Activated effector memory CD4-positive, alpha-beta T cell treated with Interleukin-2 at 50 U/mL for 16 hours (primary cell): ENCODE measurements at places on chromosomes 1 and 21.

DNA sequence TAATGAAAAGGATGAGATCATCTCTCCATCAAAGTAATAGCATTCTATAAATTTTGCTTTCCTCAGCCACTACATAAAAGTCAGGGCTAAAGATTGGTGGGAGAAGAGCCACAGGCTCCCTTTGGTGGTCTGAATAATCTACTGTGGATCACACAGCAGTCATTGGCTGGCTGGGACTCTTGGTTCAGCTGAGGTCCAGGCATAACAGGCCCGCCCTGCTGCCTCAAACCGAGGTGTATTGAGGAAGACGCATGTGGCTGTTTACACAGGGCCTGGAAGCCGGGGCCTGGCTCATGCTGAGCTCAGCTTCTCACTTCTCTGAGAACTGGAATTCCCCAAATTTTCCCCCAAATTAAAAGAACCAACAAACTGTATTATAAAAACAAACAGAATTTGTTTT lies 139.2 kb downstream of the PTPRC start:
- no peak for DNase-seq

DNA sequence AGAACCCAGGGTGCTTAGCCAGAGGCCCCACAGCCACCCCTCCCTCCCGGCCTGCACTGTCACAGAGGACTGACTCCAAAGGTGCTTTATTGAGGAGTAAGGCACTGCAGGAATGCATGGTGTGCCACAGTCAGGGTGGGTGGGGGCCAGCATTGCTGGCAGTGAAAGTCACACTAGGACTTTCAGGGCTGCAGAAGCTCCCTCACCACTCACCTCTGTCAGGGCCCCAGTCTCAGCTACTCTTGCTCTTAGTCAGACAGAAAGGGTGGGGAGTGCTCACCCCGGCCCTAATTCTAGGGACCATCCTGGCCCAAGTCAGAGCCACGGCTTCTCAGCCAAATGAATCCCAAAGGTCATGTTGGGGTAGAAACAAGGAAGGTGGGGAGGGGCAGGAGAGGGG lies 19.4 kb downstream of the KNCN start:
- no peak for DNase-seq

- DNase-seq = no peak
These were observed 14.1 kb upstream of the DEGS1 start for GRCh38 chr1:224168859-224169380.

DNA sequence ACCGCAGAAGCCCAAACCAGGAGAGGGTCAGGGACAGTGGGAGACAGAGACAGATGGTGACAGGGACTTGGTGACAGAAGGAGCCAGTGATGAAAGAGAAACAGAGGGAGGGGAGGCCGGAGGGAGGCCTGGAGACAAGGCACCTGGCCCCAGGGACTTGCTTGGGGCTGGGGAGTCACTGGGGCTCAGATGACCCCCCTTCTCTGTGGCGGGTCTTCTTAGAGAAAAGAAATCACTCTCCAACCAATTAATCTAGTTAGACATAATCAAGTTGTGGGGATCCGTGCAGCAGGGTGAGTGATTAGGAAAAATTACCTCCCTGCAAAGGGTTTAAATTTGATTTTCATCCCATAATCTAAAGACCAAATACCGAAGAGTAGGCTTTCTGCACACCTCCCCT lies 519.8 kb downstream of the PTPRU start:
- DNase-seq = no peak

- DNase-seq = peak; percentile 49
These were observed 29.1 kb upstream of the JUN start for GRCh38 chr1:58812926-58813325.

- DNase-seq = no peak
These were observed 13.0 kb upstream of the DENND2D start for GRCh38 chr1:111213412-111213811.

DNA sequence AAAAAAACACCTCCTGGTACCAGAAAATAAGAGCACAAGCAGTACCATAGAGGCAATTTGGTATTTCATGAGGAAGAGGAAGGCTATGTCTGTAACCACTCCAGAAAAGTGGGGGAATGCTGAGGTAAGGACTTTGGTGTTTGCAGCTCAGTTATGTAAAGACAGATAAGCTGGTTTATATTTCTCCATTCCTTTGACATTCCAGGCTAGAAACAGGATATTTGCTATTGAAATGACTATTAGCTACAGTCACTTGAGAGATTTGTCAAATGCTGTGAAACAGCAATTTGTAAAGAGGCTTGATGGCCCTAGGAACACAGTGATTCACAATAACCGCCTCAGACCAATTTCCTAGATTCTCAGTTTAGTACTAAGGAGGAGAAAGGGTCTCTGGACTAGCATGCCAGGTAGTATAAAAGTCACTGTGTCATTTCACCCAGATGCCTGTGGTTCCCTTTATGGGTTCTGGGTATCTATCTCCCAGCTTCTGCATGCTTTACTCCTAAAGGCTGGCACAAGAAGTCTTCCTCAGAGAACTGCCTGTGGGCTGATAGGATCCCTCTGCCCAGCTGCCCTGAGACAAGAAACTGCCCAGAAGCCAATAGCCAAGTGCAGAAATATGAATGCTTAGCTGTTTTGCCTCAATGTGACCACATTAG lies 80.5 kb downstream of the VCAM1 start:
- DNase-seq = no peak

DNA sequence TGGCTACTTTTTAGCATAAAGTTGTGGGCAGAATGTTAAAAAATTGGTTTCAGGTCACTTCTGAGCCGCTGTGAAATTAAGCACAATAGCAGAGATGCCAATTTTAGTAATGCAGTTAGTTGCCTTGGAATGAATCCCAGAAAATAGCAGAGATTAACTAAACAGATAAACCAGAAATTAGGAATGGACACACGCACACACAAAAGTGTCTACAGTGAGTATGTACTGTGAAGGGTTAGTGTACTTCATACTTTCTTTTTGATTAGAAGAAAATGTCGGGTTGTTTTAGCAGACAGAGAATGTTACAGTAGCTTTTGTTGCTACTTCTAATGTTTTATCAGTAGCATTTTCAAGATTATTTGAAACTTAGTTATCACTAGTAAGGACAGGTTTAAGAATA lies 106.7 kb downstream of the LEPR start:
- no peak for DNase-seq

GRCh38 chr1:44632598-44632997 lies 41.7 kb downstream of the TMEM53 start:
- no peak for DNase-seq

DNA sequence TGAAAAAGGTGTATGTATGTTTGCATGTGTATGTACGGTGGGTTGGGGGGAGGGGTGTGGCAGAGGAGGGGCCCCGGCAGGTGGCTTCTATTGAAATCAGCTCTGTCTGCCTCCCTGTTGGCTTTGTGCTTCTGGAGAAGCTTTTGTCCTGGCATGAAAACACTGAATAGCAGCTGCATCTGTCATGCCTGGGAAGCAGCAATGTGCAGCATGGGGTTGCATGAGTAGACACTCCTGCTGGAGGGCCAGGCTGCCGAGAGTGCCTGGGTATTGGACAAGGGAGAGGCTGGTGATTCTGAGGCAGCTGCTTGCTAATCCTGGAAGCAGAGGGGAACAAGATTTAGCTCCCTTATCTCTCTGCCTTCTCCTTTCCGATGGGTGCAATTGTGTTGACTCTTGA lies 20.5 kb downstream of the MAPKAPK2 start:
- no peak for DNase-seq

- no peak for DNase-seq
These were observed 54.3 kb downstream of the ABL2 start for GRCh38 chr1:179175011-179175841.

DNA sequence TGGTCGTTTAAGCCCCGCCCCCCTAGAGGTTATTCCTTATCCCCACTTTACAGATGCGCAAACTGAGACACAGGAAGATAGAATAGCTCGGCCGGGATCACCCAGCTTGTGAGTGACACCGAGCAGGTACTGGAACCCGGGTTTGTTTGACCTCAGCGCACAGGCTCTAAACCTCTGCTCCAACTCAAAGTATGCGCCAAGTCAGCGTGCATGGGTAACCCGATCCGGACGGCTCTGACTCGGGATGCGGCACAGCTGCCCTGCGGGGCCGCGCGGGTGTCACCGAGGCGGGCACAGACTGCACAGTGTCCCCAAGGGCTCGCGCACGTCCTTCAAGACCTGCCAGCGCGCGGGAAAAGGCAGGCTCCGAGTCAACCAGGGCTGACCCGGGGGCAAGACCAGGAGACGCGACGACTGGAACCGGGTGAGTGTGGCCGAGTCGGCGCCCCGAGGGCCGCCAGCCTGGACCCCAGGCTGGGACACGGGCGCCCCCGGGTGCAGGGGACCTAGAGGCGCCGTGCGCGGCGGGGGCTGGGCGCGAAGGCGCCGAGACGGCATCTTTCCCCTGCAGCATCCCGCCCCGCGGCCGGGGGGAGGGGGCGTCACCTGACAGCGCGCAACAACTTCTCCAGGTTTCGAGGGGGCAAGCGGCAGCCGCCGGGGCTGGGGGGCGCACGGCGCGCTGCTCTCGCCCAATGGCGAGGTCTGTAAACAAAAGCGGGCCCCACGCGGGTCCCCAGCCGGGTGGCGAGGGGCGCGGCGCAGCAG lies 101.9 kb upstream of the SOD1 start:
- peak; percentile 3 for DNase-seq

GRCh38 chr1:68103011-68103545 lies 52.7 kb upstream of the DIRAS3 start:
- no peak for DNase-seq

DNA sequence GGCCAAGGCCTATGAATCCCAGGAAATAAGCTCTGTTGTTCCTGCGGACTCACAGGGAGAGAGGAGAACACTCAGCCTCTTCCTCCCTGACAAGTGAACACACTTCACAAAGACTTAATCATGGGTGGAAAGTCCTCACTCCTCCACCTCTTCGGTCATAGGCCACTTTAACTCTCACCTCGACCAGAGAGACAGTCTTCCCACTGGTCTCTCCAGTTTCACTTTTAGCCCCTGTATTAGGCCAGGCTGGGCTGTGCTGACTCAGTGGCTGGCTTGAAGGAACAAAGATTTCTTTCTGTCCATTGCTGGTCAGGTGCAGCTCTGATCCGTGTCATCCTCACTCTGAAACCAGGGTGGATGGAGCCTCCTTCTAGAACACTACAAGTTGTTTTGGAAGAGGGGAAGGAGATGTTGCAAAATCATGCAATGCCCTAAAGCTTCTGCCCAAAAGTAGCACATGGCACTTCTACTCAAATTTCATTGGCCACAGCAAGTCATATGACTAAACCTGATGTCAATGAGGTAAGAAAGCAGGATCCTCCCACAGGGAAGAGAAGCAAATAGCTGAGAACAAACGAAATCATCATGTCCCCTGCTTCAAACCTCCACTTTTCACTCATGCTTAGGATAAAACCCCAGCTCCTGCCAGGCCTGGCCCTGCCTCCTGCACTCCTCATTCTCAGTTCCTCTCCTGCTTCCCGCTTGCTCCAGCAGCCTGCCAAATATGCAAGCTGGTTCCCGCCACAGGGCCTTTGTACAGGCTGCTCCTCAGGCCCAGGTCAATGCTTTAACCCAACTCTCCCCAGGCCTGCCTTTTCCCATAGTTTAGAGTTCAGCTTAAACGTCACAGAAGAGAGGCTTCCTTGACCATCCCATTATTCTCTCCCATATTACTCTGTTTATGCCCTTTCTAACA lies 150.5 kb upstream of the RUNX3 start:
- DNase-seq = no peak

DNA sequence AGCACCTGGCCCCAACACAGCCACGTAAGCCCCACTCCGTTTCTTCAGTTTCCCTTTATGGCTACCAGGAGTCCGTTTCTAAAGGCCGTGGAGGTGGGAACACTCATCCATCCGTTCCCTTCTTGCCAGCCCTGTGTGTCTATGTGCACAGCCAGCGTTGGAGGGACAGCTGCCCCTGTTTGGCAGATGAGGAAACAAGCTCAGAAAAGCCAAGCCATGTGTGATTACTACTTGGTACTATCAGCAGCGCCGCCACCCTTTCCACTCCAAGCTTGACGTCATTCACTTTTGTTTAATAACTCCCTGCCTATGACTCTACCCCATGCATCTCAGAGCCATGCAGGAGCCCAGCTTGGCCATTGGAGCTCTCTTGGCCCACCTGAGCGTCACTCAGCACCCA lies 3.5 kb downstream of the LRP8 start:
- DNase-seq = no peak

DNA sequence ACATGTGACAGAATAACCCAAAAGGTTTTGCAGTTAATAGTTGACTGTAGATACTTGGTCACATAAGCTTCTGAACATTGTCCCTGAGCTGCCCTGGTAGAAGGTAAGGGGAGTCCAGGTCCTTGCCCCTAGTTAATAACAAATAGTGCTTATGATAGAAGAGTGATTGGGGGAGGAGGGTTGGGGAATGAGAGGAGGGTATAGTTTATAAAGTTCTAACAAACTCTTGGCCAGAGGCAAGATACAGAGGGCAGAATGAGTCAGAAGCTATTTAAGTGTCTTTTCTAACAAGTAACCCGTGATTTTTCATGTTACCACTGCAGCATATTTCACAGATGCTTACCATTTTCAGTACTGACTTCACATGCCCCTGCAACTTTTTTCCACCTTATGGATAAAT lies 26.7 kb upstream of the MYOCOS start:
- DNase-seq = no peak

DNA sequence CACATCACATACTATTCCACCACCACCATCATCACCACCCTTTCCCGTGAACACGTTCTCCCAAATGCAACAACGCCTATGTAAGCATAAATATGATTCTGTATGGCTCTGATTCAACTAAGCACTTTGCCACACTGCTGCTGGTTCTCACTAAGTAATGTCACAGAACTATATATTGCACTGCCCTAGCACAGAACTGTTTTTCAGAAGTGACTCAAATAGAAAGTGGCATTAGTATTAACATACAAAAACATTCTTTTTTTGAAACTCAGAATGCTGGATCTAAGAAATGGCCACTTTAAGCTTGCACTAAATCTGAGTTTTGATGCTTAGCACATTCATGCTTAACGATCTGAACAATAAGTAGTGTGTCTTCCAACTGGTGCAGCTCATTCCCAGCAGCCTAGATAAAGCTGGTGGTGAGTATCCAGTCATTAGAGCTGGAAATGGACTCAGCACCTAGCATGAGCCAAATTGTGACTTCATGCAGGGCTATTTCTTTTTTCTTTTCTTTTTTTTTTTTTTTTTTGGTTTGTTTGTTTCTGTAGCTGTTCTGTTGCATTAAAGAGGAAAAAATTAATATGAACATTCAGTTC lies 46.2 kb upstream of the ZC3H11B start:
- DNase-seq = no peak

GRCh38 chr1:115188680-115189395 lies 99.5 kb upstream of the TSPAN2 start:
- DNase-seq = no peak

DNA sequence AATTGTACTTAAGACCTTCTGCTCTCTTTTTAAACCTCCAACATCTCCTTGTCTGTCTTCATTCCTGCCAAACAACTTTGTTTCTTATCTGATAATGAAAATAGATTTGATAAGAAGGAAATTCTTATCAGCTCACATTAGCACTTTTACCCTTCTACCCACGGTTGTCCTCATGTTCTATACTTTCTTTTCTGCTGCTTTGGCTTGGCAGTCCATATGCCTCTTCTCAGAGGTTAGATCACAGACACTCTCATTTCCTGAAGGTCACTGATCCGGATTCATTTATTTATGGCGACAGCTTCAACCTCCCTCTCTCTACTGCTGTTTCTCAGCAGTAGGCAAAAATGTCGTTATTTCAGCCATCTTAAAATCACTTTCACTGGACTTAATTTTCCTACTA lies 2015.8 kb downstream of the NCAM2 start:
- DNase-seq = no peak

GRCh38 chr21:15242906-15243305 lies 178.1 kb upstream of the NRIP1 start:
- DNase-seq = no peak
